ENCODE measurements at places on chromosomes 7 and 10.

DNA sequence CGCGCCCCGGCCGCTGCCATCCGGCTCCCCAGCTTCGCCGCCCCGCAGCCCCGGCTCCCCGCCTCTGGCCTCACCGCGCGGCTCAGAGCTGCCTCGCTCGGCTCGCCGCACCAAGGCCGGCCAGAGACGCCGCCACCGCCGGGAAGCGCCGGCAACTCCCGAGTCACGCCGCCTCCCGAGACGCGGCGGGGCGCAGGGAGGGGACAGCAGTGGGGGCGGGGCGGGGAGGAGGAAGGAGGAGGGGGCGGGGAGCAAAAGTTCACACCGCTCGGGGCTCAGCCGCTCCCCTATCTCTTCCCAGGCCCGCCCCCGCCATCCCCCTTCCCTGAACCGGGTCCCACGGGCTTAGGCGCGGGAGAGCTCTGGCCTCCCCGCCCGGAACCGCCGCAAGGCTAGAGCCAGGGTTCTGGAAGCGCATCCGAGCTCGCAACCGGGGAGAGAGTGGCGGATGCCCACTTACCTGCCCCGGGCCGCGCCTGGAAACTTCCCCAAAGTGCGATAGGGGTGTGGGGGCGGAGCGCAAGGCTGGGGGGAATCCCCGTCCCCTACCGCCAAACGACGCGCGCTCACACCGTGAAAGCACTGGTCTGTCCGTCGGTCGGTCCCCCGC lies 1.0 kb downstream of the CHST15 start:
- no peak for DNase-seq

DNA sequence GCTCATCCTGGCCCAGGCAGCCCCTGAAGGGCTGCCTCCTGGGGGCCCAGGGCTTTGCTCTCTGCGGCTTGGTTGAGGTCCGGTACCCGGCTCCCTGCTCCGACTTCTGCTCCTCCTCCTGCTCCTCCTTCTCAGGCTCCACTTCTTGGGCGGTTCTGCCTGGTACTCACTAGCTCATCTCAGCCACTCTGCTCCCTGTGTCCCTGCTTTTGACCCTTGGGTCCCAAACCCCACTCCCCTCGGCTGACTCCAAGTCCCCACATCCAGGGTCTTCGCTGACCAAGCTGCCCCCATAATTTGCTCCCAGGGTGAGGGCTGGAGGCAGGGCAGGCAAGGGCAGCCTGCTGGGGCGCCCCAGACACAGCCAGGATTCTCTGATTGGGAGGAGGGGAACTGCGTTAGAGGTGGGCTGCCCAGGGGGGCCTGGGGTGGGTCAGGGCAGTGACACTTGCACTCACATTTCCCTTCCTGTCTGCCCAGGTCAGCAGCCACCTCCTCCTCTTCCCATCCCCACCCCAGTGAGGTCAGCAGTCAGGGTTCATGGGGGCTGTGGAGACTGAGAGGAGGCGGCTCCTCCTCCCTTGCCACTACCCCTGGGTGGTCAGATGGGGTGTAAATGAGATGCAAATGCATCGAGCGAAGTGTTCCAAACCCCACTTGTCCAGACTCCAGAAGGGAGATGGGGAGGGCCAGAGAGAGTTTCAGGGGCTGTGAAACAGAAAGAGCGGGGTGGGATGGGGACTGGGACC lies 2.2 kb downstream of the SMARCD3 start:
- no peak for DNase-seq

GRCh38 chr10:93799155-93799708 lies 41.5 kb downstream of the LGI1 start:
- DNase-seq, result no peak

- DNase-seq, result peak; percentile 31
These were observed 157.0 kb downstream of the PTPN20 start for GRCh38 chr10:47067949-47068940.

DNA sequence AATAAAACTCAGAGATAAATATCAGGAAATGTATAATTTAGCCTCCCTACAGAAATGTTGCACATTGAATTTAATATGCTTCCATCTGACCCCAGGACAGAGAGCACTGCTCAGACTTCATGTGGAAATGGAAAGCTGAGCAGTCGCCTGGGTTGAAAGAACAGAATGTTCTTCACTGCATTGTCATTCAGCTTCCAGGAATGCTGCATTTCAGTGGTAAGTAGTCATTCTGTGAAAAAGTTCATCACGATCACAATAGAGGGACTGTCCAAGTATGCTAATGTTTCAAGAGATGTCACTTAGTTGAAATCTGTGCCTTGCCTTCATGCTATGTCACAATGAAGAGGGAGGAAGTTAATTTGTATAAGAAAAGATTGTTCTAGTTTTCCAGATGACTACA lies 147.3 kb downstream of the NRCAM start:
- DNase-seq, result no peak

- no peak for DNase-seq
These were observed 145.2 kb downstream of the PKD1L1 start for GRCh38 chr7:47803025-47803424.

GRCh38 chr7:22663357-22663718 lies 63.7 kb upstream of the IL6 start:
- DNase-seq, result no peak

- DNase-seq, result no peak
These were observed 47.7 kb downstream of the TBXAS1 start for GRCh38 chr7:139876622-139877283.

DNA sequence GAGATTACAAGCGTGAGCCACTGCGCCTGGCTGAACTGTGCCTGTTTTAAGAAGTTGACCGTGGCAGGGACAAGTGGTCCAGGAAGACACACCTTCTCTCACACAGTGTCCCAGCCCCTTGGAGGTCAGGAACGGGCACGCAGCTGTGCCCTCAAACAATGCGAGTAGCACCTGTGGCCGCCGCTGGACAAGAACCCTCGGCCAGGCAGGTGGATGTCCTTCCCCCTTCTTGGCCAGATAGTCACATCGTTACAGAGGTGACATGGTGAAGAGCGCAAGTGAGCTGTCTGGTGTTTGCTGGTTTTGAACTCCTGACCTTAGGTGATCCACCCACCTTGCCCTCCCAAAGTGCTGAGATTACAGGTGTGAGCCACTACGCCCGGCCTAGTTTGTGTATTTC lies 8.8 kb downstream of the ZFAND2A start:
- DNase-seq, result no peak

- DNase-seq, result no peak
These were observed 82.4 kb downstream of the CREM start for GRCh38 chr10:35208949-35209613.

DNA sequence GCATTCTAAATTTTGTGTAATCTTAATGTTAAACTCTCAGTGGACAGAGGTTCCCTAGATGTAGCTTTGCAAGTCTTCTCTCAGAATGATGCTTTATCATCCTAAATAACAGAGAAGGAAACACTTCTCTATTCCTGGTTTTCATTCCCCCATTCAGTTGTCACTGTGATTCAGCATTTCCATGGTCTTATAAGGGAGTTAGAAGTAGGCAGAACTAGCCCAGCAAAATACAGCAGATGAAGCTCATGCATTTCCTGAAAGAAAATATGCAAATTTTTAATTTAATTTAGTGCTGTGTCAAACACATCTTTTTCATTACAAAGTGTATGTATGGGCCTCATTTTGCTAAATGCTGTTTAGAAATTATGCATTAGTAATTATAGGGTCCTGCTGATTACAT lies 70.1 kb downstream of the ITPRID1 start:
- no peak for DNase-seq

DNA sequence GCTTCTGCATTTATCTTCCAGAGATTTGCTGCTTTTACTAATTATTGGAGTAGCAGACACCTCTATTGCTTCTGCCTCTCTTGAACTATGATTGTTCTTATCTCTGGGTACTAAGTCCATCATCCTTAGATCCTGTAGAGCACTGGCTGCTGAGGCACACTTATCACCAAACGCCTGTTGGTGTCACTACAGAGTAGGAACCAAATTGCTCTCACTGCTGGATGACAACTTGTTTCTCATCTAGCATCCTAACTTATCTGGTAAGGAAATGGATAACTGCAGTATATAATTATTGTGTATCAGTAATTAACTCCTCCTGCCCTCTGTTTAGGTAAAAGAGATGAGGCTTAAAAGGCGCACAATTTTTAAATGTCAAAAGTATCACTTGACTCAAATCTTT lies 1059.4 kb downstream of the NRG3 start:
- DNase-seq, result no peak

- DNase-seq, result no peak
These were observed 130.2 kb downstream of the KAT6B start for GRCh38 chr10:74956555-74957111.

GRCh38 chr7:69780379-69780778 lies 182.1 kb downstream of the AUTS2 start:
- no peak for DNase-seq

DNA sequence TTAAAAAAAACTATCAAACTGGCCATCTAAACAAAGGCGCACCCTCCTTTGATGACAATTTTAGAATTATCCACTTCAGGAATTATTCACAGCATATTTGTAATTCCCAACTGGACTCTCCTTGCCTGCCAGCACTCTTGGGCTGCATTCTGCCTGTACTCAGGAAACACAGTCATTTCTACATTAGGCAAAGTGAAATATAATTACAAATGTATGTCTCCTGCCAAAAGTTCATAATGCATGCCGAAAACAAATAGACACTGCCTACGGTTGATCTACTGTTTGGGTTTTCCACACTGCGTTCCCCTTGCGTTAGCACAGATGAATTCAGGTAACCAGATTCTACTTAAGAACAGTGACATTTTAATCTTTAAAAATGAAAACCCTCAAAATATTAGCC lies 1.9 kb downstream of the HGF start:
- DNase-seq, result no peak

- no peak for DNase-seq
These were observed 6.1 kb downstream of the MARVELD1 start for GRCh38 chr10:97719602-97720001.

DNA sequence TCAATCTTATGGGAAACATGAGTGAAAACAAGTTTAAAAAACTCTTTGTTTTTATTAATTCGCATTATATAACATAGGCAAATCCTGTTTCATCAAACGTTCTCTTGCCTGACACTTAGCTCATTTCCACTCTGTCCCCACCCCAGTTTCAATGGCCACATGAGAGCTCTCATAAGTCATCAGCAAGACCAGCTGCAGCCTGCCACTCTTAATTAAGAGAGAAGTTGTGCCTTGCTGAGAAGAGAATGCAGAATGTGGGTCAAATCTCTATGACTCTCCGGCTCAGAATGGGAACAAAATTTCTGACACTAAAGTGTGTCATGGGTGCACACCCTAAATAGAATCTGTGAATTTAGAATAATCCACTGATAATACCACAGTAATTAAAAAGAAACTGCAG lies 39.6 kb downstream of the ASAH2 start:
- no peak for DNase-seq

- no peak for DNase-seq
These were observed 519.1 kb upstream of the GALNT17 start for GRCh38 chr7:70612811-70613210.
